ENCODE measurements at places on chromosomes 5 and 9.

DNA sequence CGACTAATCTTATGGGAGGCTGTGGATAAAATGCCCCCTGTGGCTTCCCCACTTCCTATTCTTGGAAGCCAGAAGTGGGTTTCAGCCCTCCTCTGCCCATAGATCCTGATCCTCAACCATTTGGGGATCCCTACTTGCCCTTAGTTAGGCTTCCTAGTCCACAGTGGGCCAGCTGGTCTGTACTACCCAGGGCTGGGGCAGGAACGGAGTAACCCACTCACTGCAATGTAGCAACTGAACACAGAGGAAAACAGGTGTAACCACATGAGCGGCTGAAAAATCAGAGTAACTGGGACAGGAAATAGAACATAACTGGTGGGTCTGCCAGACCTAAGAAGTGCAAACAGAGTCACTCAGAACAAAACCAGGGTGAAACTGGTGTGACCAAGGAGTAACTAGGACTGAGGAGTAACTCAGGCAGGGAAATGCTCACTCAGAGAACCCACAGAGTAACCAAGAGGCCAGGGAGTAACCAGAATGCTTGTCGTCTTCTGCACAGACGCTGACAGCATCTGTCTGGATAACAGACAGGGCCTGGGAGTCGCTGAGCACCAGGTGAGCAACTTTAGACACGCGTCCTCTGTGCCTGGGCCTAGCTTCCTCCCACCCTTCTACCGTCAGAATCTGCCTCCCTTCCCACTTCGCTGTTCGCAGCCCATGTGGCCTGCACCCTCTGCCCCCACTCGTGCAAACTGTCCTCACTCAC, 1.0 kb downstream of the AQP3 start:
- no peak for DNase-seq

GRCh38 chr9:87871425-87872078, 11.1 kb upstream of the SPATA31E1 start:
- no peak for DNase-seq

GRCh38 chr5:10595672-10596309, 31.9 kb downstream of the ANKRD33B start:
- DNase-seq = no peak

- no peak for DNase-seq
These were observed 71.8 kb upstream of the TNFAIP8 start for GRCh38 chr5:119284031-119284430.

- no peak for DNase-seq
These were observed 42.5 kb downstream of the GTF3C4 start for GRCh38 chr9:132712753-132713152.

DNA sequence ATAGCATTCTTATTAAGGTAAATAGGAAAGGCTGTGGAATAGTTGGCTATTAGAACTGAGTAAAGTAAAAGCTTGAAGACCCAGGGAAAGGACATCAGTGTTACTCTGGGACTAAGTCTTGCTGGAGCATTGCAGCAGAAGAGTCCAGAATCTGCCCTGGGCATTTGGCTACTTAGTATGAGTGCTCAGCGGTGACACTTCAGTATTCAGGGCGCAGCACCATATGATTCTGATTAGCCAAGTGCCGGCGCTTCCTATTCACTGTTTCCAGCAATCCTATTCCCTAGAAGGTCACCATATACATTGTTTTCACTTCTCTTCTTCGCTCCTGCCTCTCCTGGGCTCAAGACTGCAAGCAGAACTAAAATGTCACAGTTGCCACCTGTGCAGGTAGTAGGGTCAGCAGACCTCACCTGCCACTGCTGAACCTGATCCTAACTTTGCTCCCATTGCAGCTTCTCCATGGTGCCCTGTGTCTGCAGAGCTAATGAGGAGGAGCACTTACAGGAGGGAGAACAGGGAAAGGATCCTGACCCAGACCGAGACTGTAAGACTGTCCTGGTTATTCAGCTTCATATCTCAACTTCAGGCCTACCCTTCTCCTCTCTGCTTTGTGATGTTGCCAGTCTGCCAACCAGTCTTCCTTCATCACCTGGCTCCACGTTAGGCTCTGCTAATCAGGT, 313.6 kb upstream of the PIK3R1 start:
- no peak for DNase-seq

DNA sequence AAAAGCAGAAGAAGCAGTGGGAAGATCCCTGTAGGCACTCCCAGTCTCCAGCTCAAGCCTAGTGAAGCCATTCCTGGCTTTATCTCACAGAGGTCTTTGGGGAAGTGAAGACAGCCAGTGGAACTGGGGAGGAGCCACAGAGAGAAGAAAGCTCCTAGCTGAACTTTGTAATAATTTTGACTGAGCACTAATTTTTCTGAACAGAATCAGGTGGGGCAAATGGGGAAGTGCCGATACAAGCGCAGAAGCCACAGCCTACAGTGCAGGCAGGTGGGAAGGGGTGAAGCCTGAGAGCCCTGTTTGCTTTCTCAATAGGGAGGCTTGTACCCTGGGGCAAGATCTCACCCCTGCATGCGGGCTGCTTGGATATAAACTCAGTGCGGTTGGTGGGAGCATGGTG, 48.4 kb upstream of the SNAPC3 start:
- DNase-seq = no peak

DNA sequence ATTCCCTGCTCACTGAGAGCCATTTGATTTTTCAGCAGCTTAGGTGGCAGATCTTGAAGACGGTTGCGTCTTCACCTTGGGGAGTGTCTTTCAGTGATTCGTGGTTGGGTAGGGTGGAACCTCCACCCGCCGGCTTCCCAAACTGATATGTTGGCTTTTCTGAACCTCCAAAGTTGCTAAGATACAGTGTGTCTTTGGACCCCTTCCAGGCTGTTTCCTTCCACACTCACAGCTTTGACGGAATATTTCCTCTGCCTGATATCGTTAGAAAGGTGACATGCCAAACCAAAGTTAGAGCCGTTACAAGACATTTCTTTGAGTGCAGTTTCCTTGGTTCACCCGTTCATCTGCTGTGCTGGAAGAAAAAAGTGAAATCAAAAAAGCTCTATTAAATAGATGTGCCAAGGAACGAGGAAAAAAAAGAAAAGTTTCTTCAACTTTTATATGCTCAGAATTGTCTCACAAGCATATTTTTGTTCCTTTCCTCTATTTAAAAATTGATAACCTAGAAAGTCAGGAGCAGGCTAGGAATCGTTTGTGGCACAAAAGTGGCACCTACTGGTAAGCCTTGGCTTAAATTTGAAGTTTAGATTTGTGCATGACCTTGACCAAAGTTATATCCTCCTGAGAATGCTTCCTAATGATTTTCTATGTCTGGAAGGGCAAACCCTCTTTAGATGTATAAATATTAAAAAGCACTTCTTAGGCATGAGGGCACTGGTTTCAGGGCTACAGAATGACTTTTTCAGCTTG, 270.7 kb upstream of the WWC1 start:
- DNase-seq = no peak

GRCh38 chr5:60585618-60586017, 114.3 kb downstream of the DEPDC1B start:
- no peak for DNase-seq

- no peak for DNase-seq
These were observed 216.9 kb downstream of the TTLL11 start for GRCh38 chr9:121876255-121876654.

DNA sequence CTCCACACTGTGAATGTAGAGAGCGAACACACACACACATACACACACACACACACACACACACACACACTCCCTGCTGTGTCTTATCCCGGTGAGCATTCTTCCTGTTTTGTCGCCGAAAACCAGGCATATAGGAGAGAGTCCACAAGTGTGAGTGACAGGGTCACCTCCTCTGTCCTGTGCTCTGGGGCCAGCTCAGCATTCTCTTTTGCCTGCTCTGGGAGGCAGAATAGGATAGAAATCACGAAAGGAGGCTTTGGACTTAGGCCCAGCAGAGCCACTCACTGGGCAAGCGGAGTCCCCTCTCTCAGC, 3.0 kb downstream of the LAMC3 start:
- DNase-seq = no peak

DNA sequence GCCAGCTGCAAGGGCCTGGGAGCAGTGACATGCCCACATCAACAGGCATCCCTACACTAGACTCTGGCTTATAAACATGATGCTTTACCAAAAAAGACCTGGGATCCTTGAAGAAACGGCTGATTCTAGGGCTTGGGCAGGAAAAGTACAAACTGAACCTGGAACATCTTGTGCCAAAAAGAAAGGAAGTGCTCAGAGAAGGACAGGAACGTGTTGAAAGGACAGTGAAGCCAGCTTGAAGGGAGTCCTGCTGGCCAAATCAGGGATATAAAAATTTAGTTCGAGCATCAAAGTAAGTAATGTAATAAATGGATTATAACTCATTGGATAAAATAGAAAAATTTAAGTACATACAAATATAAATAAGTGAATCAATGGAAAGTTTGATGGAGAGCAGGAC, 58.1 kb downstream of the ALDH7A1 start:
- DNase-seq = no peak

- DNase-seq = no peak
These were observed 13.0 kb upstream of the CEP120 start for GRCh38 chr5:123436201-123436600.

DNA sequence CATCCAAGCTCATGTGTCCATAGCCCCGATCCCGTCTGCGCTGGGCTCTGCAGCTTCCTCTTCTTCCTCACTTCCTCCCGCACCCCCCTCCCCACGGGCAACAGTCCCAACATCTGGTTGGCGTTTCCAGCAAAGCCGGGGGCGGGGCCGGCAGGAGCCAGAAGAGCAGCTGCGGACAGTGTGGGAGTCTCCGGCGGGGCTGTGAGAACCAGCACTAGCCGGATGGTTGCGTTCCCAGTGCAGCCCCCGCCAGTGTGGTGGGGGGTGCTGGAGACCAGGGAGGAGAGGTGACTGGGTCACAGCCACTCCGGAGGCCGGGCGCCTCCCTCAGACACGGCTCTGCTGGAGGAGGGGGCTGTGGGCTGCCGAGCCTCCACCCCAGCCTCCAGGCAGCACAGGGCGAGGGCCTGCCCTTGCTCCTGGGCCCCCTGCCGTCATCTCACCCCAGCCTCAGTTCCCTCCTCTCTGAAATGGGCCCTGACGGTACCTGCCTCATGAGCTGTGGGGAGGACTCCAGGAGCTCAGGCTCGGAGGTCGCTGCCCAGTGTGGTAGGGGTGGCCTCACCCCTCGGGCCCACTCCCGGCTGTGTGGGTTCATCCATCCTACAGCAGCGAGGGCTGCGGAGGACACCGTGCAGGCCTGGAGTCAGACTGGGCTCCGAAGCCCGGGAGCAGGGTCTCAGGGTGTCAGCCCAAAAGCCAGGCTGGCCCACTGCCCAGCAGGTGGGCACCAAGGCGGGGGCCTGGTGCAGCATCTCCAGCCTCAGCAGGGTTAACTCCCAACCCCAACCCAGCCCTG, 41.5 kb upstream of the NOTCH1 start:
- no peak for DNase-seq

- DNase-seq = no peak
These were observed 233.2 kb upstream of the RFX3 start for GRCh38 chr9:3758816-3759576.

GRCh38 chr9:131633491-131634031, 88.2 kb downstream of the PRRT1B start:
- DNase-seq = no peak

- DNase-seq = no peak
These were observed 29.4 kb upstream of the MED10 start for GRCh38 chr5:6407558-6408259.

DNA sequence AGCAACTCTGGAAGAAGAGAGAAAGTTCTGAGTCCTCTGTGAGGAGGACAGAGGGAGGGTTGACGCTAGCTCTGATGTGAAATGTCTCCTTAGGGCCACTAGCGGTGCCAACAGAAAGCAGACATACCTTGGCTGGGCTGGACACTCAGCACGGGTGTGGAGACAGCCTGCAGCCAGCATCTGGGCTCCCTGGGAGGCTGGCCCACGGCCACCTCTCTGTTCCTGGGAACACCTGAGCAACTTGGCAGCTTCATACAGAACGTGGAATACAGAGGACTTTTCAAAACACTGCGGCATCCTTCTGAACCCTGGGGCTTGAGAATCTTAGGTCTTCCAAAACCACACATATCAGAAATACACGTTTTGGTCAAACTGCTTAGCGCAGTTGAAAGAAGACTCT, 269.1 kb downstream of the FSTL4 start:
- no peak for DNase-seq

GRCh38 chr5:58466939-58467338, 7.1 kb upstream of the PLK2 start:
- no peak for DNase-seq

DNA sequence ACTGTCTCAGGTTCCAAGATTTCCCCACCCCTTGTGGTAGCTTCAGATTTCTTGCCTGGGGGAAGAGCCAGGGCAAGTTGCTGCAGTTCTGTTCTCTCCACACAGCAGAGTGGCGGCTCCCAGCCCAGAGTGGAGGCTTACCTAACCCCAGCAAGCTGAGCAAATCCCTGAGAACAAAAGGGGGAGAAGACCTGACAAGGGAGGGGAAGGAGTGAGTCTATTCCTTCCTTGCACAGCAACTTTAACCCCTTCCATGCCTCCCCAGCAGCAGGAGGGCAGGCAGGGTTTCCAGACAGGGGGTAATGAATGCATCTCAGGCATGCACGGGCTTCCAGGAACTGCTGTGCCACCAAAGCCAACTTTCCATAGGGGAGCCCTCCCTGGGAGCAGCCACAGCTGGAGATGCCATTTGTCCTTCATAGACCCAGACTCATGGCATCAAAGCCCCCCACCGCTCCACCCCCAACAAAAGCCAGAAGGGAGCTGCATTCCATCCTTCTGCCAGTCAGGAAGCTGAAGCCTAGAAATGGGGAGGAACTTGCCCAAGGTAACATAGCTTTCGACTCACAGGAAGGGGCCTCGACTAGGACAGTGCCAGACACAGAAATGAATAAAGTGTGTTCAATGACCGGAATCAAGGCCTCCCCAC, 28.8 kb upstream of the FAT2 start:
- no peak for DNase-seq

DNA sequence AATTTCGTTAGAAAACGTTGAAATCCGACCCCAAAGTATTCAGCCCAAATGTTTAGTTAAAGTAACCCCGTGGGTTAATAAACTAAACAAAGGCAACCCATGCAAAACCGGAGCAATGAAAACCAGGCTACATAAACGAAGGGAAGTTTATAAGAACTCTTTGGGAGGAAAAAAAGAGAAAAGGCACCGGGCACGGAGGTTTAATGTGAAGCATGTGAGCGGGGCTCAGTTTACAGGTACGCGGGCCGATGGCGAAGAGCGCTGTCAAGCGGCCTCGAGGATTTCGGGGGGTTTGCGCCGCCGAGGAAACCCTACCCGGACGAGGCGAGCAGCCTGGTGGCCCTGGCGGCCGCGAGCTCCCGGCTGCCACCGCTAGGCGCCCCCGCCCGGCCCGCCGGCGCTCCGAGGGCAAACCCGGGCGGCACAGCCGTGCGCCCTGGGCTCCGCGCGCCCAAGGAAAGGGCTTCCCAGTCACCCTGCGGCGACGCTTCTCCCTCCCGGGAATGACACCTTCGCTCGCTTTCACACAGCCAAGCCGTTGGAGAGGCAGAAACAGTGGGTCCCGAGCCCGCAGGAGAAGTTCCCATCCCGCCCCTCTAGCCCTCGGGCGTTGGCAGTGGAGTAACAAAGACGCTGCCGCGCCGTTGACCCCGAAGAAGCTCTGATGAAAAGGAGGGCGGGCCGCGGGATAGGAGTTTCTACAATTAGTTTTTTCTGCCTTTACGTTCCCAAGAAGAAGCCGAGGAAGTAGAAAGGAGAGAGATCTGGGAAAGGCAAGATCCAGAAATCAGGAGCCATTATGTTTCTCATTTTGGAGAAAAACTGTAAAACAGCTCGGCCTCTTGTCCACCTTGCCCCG, 126.0 kb downstream of the TMEM174 start:
- DNase-seq = no peak

Data from NCI-H1092 (cell line).